ENCODE measurements at places on chromosomes 7 and 10. TPM values are rescaled to one million over a fixed set of nuclear protein-coding genes. Genes with fewer than 3 reads are reported as not detected.

DNA sequence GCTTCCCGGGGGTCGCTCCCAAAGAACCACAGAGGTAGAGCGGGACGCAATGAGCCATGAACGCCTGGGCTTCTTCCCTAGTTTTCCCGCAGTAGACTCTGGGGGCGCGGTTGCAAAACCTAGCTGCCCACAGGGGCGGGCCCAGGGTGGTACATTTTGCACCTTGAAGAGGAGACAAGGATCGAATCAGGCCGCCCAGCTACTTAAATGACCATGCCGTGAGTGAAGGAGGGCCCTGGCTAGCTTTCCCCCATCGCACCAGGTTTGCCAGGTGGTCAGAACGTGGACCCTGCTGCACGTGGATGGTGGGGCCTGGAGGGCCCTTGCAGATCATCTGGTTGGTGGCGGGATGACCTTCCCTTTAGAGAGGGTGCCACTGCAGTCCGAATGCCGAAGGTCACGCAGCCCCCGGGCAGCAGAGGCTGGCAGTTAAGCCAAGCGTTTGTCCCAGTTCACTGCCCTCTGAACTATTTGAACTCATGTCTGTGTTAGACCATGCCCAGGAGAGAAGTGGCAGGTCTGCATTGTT, 604 bp upstream of the SHTN1 start:
- DNase-seq, result no peak
- no peaks in the 10 kb centered on the region for H3K4me1 ChIP-seq
- H3K27me3 ChIP-seq, result peaks cover 22% of the 10 kb centered on the region
- peak overlapping the region; percentile 49 for H3K4me3 ChIP-seq

DNA sequence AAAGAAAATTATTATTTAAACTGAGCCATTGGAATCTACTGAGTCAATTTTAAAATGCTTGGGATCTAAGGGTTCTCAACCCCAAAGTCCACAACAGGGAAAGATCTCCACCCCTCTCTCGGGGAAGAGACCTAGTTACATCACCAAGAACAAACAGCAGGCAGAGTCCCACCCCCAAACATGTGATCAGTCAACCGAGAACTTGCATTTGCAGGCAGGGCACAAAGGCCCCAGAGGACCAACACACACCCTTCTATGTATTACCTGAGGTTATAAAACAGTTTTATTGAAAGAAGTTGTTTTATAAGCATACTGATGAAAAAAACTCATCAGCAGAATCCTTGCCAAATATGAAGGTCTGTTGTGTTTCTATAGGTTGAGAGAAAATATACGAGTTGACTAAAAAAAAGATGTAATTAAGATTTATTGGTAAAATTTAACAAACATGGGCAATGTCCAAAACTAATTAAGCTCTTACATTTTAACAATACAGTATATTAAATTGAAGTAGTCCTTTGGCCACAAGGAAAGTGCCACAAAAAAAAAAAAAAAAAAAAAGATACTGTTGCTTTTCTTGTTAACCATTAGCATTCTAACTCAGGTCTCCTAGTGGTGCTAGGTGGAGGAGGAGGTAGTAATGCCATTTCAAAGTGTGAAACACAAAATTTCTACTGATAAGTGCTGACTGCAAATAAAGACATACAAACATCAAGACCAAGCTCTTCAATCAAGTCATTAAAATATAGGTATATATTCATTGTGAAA, 975 bp upstream of the USP54 start:
- no peaks in the 10 kb centered on the region for H3K27me3 ChIP-seq
- peak; percentile 11 for DNase-seq
- H3K4me3 ChIP-seq, result no peak overlapping the region
- no peaks in the 10 kb centered on the region for H3K36me3 ChIP-seq
- H3K27ac ChIP-seq, result no peak overlapping the region
- H3K4me1 ChIP-seq, result peaks cover 10% of the 10 kb centered on the region

ZCWPW1 gene
- total RNA-seq, result 4.8 TPM

DNA sequence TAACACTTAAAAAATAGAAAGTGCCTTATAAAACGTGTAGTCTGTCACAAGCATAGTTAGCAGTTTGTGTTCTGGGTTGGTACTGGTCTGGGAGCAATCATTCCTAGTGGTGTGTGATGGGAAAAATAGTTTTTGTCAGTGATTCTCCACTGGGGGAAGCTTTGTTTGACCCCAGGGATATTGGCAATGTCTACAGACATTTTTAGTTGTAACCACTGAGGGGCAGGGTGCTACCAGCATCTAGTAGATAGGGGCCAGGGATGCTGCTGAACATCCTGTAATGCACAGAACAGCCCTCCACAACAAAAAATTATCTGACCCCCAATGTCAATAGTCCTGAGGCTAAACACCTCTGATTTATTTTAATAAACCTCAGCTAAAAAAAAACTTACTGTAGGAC, 51.6 kb upstream of the CREB5 start:
- H3K27me3 ChIP-seq, result no peaks in the 10 kb centered on the region
- no peaks in the 10 kb centered on the region for H3K36me3 ChIP-seq
- DNase-seq, result no peak
- no peak overlapping the region for H3K4me3 ChIP-seq
- H3K4me1 ChIP-seq, result no peaks in the 10 kb centered on the region
- H3K27ac ChIP-seq, result no peak overlapping the region

DNA sequence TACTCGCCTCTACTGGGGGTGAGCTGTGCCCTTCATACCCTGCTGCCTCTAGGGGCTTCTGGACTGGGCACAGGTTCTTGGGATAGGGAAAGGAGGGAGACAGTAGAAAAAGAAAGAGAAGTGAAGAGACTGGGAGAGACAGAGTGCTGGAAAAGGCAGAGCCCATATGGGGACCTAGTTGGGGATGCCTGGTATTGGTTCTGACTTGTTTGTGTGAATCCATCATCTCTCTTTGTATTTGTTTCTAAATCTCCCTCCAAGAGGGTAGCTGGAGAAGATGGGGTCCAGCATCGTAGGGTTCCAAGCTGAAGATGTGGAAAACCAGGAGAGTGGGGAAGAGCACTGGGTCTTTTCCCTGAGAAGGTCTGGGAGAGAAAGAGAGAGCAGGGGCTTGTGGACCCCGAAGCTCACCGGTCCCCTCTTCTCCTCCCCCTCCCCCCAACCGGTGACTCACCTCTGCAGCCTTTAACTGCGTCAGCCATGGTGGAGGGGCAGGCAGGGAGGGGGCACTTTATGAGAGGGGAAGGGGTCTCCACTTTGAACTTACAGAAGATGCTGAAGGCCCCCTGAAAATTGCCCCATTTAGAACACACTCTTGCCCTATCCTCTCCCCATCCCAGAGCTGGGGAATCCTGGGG, 3.2 kb upstream of the VGF start:
- peaks cover 62% of the 10 kb centered on the region for H3K4me1 ChIP-seq
- DNase-seq, result no peak
- no peak overlapping the region for H3K27ac ChIP-seq
- H3K27me3 ChIP-seq, result peaks cover 80% of the 10 kb centered on the region
- H3K4me3 ChIP-seq, result no peak overlapping the region
- no peaks in the 10 kb centered on the region for H3K36me3 ChIP-seq

DNA sequence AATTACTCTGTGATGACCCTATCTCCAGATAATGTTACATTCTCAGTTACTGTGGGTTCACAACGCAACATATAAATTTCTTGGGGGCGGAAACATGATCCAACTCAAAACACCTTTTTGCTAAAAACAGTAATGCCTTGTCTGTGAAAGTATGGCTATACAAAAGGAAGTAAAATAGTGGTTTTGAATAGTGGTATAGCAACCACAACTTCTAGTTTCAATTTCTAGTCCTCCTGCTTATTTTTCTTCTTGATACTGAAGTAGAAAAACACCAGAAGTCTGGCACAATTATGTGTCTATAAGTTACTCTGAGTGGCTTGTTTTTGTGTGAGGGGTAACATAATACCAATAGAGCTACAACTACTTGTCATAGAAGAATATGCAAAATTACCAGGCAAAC, 21.5 kb upstream of the ZNF800 start:
- DNase-seq, result no peak
- H3K4me1 ChIP-seq, result peaks cover 3% of the 10 kb centered on the region
- H3K36me3 ChIP-seq, result no peaks in the 10 kb centered on the region
- no peaks in the 10 kb centered on the region for H3K27me3 ChIP-seq

GRCh38 chr10:86179153-86179524, 187.5 kb downstream of the GRID1 start:
- no peak overlapping the region for H3K4me3 ChIP-seq
- no peaks in the 10 kb centered on the region for H3K27me3 ChIP-seq
- H3K27ac ChIP-seq, result no peak overlapping the region
- H3K4me1 ChIP-seq, result no peaks in the 10 kb centered on the region
- H3K36me3 ChIP-seq, result no peaks in the 10 kb centered on the region

CRYGN gene
- total RNA-seq, result 1.2 TPM

- no peak for DNase-seq
- H3K27me3 ChIP-seq, result no peaks in the 10 kb centered on the region
- H3K27ac ChIP-seq, result no peak overlapping the region
- no peaks in the 10 kb centered on the region for H3K36me3 ChIP-seq
- H3K4me3 ChIP-seq, result no peak overlapping the region
These were observed 278.7 kb downstream of the DOCK4 start for GRCh38 chr7:111927353-111928019.

C10orf90 gene
- total RNA-seq, result 0.38 TPM

DNA sequence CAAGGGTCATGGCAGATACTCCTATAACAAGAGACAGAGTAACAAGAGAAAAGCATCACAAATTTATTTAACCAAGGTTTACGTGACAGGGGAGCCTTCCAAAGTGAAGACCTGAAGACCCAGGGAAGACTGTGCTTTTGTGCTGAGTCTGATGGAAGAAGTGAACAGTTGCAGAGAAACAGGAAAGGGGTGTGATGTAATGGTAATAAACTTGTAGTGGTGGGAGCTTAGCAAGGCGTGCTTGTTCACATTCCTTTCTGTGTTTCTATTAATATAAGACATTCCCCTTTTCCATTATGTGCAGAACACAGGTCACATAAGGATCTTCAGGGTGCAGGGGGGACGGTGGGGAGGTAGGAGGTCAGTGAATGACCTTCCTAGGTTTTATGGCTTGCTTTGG, 25.5 kb upstream of the C10orf67 start:
- peaks cover 5% of the 10 kb centered on the region for H3K4me1 ChIP-seq
- DNase-seq, result no peak
- no peaks in the 10 kb centered on the region for H3K27me3 ChIP-seq
- no peak overlapping the region for H3K27ac ChIP-seq

OPN1SW gene
- total RNA-seq, result not detected

DNA sequence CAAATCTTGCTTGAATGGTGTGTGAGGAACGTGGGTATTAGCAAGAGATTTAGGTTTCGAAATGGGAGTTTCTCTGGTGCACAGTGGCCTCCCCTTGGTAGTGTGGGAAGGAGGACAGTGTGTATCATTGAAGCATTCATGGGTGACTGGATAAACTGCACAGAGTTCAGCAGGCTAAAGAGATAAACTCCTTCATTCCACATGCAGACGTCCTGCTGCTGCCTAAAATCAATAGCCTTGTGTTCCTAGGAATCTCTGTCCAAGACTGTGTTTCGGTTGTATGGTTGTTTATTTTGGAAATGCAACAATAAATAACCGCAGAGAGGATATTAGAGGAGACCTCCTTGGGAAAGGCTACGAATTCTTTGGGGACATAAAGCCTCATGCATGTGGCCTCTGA, 100.9 kb upstream of the FAM171A1 start:
- H3K4me1 ChIP-seq, result peaks cover 5% of the 10 kb centered on the region
- DNase-seq, result no peak
- H3K27ac ChIP-seq, result no peak overlapping the region
- H3K27me3 ChIP-seq, result no peaks in the 10 kb centered on the region
- no peak overlapping the region for H3K4me3 ChIP-seq

- H3K27me3 ChIP-seq, result no peaks in the 10 kb centered on the region
- no peak for DNase-seq
- H3K4me1 ChIP-seq, result peaks cover 19% of the 10 kb centered on the region
- no peak overlapping the region for H3K27ac ChIP-seq
- H3K4me3 ChIP-seq, result no peak overlapping the region
These were observed 3.1 kb downstream of the HPS6 start for GRCh38 chr10:102068216-102068615.

- no peaks in the 10 kb centered on the region for H3K4me1 ChIP-seq
- H3K36me3 ChIP-seq, result no peaks in the 10 kb centered on the region
- H3K27ac ChIP-seq, result no peak overlapping the region
- H3K27me3 ChIP-seq, result no peaks in the 10 kb centered on the region
These were observed 194.0 kb downstream of the CFTR start for GRCh38 chr7:117673839-117674238.

TCAF2 gene
- 3.8 TPM for total RNA-seq

All from thymus (tissue), 14 donors.